ENCODE measurements at places on chromosomes 3 and 15.

DNA sequence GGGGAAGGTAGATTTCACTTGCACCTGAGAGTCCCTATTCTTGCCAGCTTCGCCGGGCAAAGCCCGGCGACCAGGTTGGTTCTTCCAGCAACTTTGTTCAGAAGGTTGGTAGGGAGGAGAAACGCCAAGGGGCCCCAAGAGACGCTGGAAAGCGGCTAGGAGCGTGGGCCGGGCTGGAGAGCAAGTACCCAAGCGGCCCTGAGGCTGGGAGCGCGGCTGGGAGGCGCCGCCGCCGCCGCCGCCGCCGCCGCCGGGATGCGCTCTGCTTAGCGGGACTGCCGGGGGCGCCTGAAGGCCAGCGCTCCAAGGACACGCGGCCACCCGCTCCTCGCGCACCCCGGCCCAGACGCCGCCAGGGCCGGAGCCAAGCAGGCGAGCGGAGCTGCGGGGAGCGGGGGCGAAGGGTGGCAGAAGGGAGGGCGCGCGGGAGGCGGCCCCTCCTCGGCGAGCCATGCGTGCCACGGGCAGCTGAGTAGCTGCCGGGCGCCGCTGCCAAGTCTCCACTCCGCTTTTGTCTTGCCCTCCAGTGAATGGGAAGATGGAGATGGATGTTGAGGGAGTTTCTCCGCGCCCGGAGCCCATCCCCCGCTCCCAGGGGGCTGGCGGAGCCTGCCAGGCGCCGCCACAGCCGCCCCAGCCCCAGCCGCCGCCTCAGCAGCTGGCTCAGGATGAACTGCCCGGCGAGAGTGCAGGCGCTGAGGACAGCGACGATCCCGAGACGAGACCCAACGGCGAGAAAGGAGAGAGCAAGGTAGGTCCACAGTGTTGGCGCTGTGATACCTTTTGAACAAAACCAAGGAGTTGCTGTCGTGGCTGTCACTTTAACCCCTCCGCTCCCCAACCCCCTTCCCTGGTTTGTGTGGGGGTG is 227.4 kb upstream of the AZI2 start:
- H3K4me1 ChIP-seq, result no peaks in the 10 kb centered on the region
- DNase-seq, result no peak
- H3K27ac ChIP-seq, result no peak overlapping the region

GRCh38 chr15:43517354-43518196 is at the start of gene MAP1A:
TSS of gene MAP1A (plus strand) at chr15:43517608. CDS start at chr15:43521474, 3,866 bp downstream.
- no peaks in the 10 kb centered on the region for H3K27me3 ChIP-seq
- DNase-seq, result no peak
- H3K4me1 ChIP-seq, result peaks cover 5% of the 10 kb centered on the region
- no peak within 1 kb of the TSS for H3K27ac ChIP-seq

DNA sequence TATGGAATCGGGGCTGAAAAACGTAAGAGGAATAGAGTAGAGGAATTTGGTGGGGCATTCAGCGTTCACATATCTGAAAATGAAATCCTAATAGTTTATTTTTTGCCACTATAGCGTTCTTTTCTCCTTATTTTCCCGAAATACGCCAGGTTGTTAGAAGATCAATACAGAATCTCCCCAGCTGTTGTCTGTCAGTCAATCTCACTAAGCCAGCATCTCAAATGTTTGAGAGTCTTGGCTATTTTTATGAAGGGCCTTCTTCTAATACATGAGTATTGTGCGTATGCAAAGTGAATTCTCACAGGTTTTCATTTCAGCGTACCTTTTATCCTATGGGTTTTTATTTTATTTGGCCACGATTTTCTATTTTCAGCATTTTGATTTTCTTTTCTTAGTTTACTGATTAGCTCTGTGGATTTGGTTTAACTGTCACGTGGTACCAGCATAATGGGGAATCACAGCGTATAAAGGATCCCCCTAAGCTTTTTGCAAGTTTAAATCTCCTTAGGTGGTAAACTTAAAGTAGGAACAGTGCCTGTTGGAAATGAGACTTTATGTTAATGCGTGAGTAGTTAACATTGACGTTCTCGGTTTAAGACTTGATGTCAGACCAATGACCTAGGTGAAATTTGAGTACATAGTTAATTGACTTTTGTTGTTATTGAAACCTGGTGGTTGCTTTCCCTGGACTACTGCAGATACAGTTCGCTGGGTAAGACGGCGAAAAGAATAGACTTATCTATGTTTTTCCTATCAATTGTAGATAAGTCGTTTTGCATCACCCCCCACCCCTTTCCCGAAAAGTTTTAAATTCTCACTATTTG is 1.3 kb downstream of the FXR1 start:
- H3K4me3 ChIP-seq, result peak overlapping the region; percentile 93
- H3K27me3 ChIP-seq, result no peaks in the 10 kb centered on the region
- no peak for DNase-seq
- H3K4me1 ChIP-seq, result peaks cover 11% of the 10 kb centered on the region

DNA sequence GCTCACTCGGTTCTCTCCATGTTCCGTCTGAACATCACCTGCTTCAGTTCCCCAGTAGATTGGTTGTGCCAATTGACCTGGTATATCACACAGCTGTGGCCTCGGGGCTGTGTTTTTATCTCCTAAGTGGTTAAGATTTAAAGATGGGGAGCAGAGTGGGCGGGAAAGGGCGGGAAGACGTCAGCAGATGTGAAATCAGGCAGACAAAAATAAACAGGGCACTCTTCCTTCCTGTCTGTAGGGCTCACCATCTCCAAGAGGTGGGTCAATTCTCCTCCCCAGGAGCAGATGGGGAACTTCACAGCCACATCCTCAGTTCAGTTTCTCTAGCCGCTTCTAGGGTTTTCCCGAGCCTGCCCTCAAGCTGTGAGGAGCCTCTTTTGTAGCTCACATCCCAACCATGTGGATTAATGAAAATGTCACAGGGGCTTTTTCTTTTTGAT is 26.8 kb upstream of the LIMD1 start:
- no peak overlapping the region for H3K27ac ChIP-seq
- H3K4me1 ChIP-seq, result no peaks in the 10 kb centered on the region
- H3K4me3 ChIP-seq, result no peak overlapping the region
- H3K36me3 ChIP-seq, result no peaks in the 10 kb centered on the region

GRCh38 chr3:179642871-179643270 is 10.0 kb upstream of the USP13 start:
- H3K4me3 ChIP-seq, result no peak overlapping the region
- H3K27me3 ChIP-seq, result no peaks in the 10 kb centered on the region
- no peak overlapping the region for H3K27ac ChIP-seq
- H3K36me3 ChIP-seq, result no peaks in the 10 kb centered on the region

- no peak for DNase-seq
- H3K36me3 ChIP-seq, result peaks cover 21% of the 10 kb centered on the region
- H3K27ac ChIP-seq, result no peak overlapping the region
- H3K4me1 ChIP-seq, result no peaks in the 10 kb centered on the region
- H3K27me3 ChIP-seq, result no peaks in the 10 kb centered on the region
Measured at GRCh38 chr3:68986496-68987208, 26.8 kb downstream of the EOGT start.

- H3K27me3 ChIP-seq, result no peaks in the 10 kb centered on the region
- no peak for DNase-seq
- no peaks in the 10 kb centered on the region for H3K36me3 ChIP-seq
Measured at GRCh38 chr15:94070356-94071295, 160.7 kb upstream of the MCTP2 start.

DNA sequence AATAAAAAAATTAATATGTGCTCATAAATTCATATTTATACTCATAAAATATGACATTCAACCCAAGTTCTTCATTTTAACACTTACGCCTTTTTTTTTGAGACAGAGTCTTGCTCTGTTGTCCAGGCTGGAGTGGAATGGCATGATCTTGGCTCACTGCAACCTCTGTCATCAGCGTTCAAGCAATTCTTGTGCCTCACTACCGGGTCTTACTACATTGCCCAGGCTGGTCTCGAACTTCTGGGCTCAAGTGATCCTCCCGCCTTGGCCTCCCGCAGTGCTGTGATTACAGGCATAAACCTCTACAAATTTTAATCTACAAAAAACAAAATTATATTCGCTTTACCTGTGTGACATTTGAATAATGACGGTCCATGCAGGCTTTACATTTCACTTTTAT is 74.1 kb upstream of the SNRPN start:
- no peaks in the 10 kb centered on the region for H3K4me1 ChIP-seq
- H3K27ac ChIP-seq, result no peak overlapping the region
- no peaks in the 10 kb centered on the region for H3K27me3 ChIP-seq
- no peak overlapping the region for H3K4me3 ChIP-seq

DNA sequence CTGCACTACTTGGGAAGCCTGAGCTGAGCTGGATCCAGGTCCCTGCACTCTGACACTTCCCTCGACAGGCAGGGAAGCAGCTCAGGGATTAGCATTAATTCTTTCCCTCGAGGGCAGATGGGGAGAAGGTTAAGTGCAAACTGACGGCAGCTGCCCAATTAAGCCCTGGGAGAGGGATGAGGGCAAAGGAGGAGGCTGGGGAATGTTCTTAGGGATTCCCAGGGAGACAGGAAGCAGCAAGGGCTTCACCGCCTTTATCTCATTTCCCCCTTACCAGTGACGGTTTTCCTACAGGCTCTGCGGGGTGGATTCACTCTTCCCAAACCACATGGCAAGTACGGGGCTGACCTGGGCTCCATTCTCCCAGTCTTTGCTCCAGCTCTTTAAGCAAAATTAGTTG is 519.0 kb upstream of the PROK2 start:
- no peak overlapping the region for H3K4me3 ChIP-seq
- peaks cover 6% of the 10 kb centered on the region for H3K27me3 ChIP-seq
- no peak for DNase-seq
- peaks cover 15% of the 10 kb centered on the region for H3K4me1 ChIP-seq
- H3K36me3 ChIP-seq, result no peaks in the 10 kb centered on the region

- no peaks in the 10 kb centered on the region for H3K27me3 ChIP-seq
- no peaks in the 10 kb centered on the region for H3K36me3 ChIP-seq
- H3K4me3 ChIP-seq, result no peak overlapping the region
- H3K27ac ChIP-seq, result no peak overlapping the region
Measured at GRCh38 chr3:174675406-174675805, 183.7 kb upstream of the NAALADL2 start.

- H3K27ac ChIP-seq, result no peak overlapping the region
- DNase-seq, result no peak
- H3K4me3 ChIP-seq, result no peak overlapping the region
- no peaks in the 10 kb centered on the region for H3K27me3 ChIP-seq
- no peaks in the 10 kb centered on the region for H3K4me1 ChIP-seq
- no peaks in the 10 kb centered on the region for H3K36me3 ChIP-seq
Measured at GRCh38 chr3:78804251-78805037, 963.4 kb downstream of the ROBO1 start.

DNA sequence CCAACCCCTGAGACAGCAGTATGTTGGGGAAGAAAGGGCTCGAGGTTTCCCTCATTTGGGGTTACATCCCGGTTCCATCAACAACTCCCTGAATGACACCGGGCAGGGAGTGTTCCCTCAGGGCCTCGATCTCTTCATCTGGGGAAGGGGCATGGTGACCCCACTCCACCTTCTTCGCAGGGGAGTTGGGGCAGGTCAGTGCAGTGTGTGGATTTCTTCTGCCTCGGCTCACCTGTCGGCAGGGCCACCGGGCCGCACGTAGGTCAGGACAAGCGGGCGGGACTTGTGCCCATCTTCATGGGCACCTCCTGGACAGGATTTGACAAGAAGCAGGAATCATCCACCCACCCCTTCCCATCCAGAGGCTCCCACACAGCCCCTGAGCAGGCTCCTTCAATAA is 17.4 kb downstream of the GRIP2 start:
- H3K4me3 ChIP-seq, result no peak overlapping the region
- H3K27me3 ChIP-seq, result no peaks in the 10 kb centered on the region
- peaks cover 8% of the 10 kb centered on the region for H3K4me1 ChIP-seq
- no peak overlapping the region for H3K27ac ChIP-seq
- DNase-seq, result no peak
- no peaks in the 10 kb centered on the region for H3K36me3 ChIP-seq

DNA sequence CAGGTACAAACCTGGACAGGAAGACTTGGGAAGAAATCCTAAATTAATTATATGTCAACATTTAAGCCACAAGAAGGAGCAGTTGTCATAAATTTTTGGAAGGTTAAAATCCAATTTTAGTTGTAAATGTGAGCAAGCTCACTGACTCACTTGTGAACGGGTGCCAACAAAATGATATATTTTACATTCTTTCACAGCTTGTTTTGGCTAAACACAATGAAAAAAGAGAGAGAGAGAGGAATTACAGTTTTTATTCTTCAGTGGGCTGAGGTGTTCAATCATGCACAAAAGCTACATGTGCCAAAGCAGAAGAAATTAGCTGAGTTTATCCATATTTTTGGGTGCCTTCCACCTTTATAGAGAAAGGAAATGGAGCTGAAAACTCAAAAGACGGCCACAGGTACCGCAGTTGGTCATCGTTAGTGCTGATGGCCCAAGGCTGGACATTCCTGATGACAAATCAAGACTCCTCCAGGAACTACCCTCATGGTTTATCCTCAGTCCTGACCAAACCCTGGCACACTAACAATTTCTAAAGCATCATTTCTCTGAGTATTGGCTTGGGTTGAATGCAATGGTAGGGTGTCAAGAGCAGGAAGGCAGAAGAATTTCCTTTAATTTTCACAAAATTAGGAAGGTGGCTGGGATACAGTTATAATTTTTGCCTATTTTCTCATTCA is 37.6 kb upstream of the WNT5A start:
- no peaks in the 10 kb centered on the region for H3K36me3 ChIP-seq
- H3K27me3 ChIP-seq, result no peaks in the 10 kb centered on the region
- no peak for DNase-seq
- no peak overlapping the region for H3K4me3 ChIP-seq

DNA sequence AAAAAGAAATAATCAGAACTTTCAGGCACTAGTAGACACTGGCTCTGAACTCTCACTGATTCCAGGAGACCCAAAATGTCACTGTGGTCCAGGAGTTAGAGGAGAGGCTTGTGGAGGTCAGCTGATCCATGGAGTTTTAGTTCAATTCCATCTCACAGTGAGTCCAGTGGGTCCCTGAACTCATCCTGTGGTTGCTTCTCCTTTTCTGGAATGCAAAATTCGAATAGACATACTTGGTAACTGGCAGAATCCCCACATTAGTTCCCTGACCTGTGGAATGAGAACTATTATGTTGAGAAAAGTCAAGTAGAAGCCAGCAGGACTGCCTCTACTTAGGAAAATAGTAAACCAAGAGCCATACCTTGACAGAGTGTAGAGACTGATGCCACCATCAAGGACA is 87.3 kb upstream of the OXTR start:
- no peaks in the 10 kb centered on the region for H3K36me3 ChIP-seq
- H3K4me3 ChIP-seq, result no peak overlapping the region
- no peaks in the 10 kb centered on the region for H3K27me3 ChIP-seq

- no peak overlapping the region for H3K27ac ChIP-seq
- H3K4me3 ChIP-seq, result no peak overlapping the region
- H3K36me3 ChIP-seq, result no peaks in the 10 kb centered on the region
- no peaks in the 10 kb centered on the region for H3K4me1 ChIP-seq
- DNase-seq, result no peak
Measured at GRCh38 chr15:49857496-49858475, 236.9 kb downstream of the DTWD1 start.

DNA sequence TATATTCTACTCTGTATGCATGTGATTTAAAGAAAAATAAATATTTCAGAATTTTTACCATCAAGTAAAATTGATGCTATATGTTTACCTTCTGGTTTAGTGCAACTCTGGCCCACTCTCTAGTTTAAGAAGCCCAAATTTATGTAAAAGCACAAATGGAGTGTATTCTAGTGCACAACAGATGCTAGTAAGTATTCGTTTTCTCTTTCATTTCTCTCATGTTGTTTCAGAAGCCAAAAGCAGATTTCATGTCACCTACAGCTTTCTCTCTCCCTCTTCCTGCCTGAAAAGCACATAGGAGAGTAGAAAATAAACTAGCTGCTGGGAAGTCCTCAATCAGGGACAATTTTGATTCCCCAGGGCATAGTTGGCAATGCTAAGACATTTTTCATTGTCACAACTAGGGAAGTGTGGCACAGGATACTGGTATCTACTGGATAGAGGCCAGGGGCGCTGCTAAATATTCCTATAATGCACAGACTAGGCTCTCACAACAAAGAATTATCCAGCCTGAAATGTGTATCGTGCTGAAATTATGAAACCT is 147.4 kb upstream of the ARHGEF26 start:
- H3K27me3 ChIP-seq, result no peaks in the 10 kb centered on the region
- no peaks in the 10 kb centered on the region for H3K36me3 ChIP-seq
- DNase-seq, result no peak
- no peak overlapping the region for H3K27ac ChIP-seq
- H3K4me1 ChIP-seq, result no peaks in the 10 kb centered on the region
